ENCODE measurements at places on chromosomes 13 and 19. TPM values are rescaled to one million over a fixed set of nuclear protein-coding genes. Genes with fewer than 3 reads are reported as not detected.

The GJA3 gene
- 0.20 TPM for total RNA-seq

The SIGLEC8 gene
- total RNA-seq, result 1.6 TPM

The CGB8 gene
- total RNA-seq, result not detected

The TMEM59L gene
- total RNA-seq, result 0.53 TPM

The KLK1 gene
- 0.69 TPM for total RNA-seq

The LILRA1 gene
- 0.30 TPM for total RNA-seq

The ZNF83 gene
- total RNA-seq, result 57.2 TPM

The C1QTNF9 gene
- not detected for total RNA-seq
